Breast epithelium (tissue), 4 donors: ENCODE measurements at places on chromosomes 13 and 19.

GRCh38 chr19:17711851-17712250 is 7.4 kb upstream of the MAP1S start:
- no peaks in the 10 kb centered on the region for H3K36me3 ChIP-seq
- no peak for DNase-seq
- no peak overlapping the region for H3K4me3 ChIP-seq
- no peaks in the 10 kb centered on the region for H3K4me1 ChIP-seq
- no peaks in the 10 kb centered on the region for H3K27me3 ChIP-seq

DNA sequence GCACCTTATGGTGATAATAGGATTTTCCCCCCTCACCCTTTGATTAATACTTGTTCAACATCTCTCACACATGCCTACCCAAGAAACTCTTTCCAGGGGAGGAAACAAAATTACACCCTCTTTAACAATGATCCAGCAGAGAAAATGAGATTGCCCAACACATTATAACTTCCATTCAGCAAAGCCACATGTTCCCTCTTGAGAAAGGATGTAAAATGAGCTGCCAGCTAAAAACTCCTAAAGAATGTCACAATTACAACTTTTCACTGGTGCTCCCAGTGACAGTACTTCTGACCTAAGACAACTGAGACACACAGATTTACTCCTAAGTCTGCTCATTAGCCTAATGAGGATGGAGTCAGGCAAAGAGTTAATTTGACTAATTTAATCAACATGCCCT is 621.4 kb downstream of the DIAPH3 start:
- H3K36me3 ChIP-seq = no peaks in the 10 kb centered on the region
- no peaks in the 10 kb centered on the region for H3K27me3 ChIP-seq
- no peak overlapping the region for H3K27ac ChIP-seq
- DNase-seq = no peak

DNA sequence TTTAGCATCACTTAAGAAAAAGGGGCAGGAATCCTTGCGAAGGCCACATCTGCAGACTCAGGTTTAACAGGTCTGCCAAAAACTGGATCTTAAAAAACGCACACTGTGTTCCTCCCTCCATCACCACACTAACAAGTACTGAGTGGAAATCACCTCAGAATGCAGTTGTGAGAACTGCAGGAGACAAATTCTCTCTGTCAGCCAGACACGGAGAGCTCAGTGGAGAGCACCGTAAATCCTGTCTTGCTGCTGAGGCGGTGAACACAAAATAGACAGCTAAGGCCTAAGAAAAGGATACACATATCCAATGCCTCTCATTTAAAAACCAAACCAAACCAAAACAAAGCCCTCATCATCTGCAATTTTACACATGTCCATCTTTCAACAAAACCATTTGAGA is 1287.6 kb downstream of the EFNB2 start:
- no peak overlapping the region for H3K27ac ChIP-seq
- H3K4me1 ChIP-seq = no peaks in the 10 kb centered on the region
- DNase-seq = no peak
- no peak overlapping the region for H3K4me3 ChIP-seq
- H3K36me3 ChIP-seq = no peaks in the 10 kb centered on the region

GRCh38 chr13:54175466-54175865 is 1146.9 kb downstream of the OLFM4 start:
- H3K27ac ChIP-seq = no peak overlapping the region
- no peaks in the 10 kb centered on the region for H3K36me3 ChIP-seq
- no peak for DNase-seq
- H3K4me3 ChIP-seq = no peak overlapping the region

- H3K4me3 ChIP-seq = no peak overlapping the region
- H3K27ac ChIP-seq = no peak overlapping the region
- H3K36me3 ChIP-seq = no peaks in the 10 kb centered on the region
- DNase-seq = no peak
- no peaks in the 10 kb centered on the region for H3K4me1 ChIP-seq
Observed at GRCh38 chr13:111876506-111876905, 190.4 kb upstream of the SOX1 start.

- H3K4me3 ChIP-seq = no peak overlapping the region
- no peaks in the 10 kb centered on the region for H3K36me3 ChIP-seq
Observed at GRCh38 chr19:33667881-33668280, 46.1 kb downstream of the CHST8 start.

DNA sequence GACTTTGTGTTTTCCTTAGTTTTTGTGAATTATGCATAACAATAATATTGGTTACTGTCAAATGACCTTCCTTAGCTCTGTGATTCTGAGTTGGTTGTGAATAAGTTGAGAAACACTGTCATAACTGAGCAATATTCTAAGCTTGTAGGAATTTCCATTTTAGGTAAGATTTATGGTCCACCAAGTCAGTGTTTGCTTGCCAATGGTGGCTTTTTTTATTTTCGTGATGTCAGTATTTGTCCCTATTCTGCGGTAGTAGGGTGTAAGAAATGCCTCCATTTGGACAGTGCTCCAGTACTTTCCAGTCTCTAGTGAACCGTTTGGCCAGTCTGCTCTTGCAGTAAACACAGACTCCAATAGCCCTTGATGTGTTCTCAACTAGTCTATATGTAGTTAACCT is 94.7 kb downstream of the FRY start:
- DNase-seq = no peak
- H3K27ac ChIP-seq = peak overlapping the region; percentile 74
- no peaks in the 10 kb centered on the region for H3K27me3 ChIP-seq
- no peaks in the 10 kb centered on the region for H3K4me1 ChIP-seq
- H3K4me3 ChIP-seq = no peak overlapping the region

GRCh38 chr19:18484992-18485391 is 36.9 kb downstream of the ELL start:
- H3K4me3 ChIP-seq = no peak overlapping the region
- peaks cover 55% of the 10 kb centered on the region for H3K4me1 ChIP-seq
- no peaks in the 10 kb centered on the region for H3K36me3 ChIP-seq
- no peak overlapping the region for H3K27ac ChIP-seq
- no peak for DNase-seq
- H3K27me3 ChIP-seq = no peaks in the 10 kb centered on the region

DNA sequence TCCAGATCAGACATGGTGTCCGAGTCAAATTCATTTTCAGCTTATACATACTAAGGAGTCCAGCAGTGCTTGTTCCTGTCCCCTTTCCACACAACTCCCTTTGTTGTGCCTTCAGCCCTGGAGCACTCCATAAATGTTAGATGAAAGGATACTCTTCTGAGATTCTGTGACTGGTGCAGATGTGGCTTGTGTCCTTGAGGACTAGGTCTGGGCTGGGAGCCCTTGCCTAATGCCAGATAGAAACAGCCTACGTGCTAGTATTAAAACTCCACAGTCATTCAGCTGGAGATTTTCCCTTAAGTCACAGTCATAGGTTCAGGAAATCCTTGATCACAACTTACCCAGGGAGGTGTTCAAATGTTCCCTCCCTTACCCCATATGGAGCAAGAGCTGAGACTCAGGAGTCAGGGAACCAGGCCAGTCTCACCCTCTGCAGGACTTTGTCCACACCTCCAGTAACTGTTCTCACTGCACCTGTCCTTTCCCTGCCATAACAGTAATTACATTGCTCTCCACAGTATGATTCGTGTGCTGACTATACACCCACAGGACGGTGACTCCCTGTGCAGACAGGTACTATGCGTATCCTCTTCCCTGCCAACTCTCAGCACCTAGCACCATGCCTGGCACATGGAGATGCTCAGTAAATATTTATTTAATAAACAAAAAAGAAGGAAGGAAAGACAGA is 15.5 kb upstream of the SERPINE3 start:
- H3K4me1 ChIP-seq = no peaks in the 10 kb centered on the region
- H3K27ac ChIP-seq = no peak overlapping the region
- H3K27me3 ChIP-seq = no peaks in the 10 kb centered on the region

GRCh38 chr13:40613192-40613818 is 53.1 kb downstream of the FOXO1 start:
- H3K27me3 ChIP-seq = no peaks in the 10 kb centered on the region
- H3K27ac ChIP-seq = peak overlapping the region; percentile 62

DNA sequence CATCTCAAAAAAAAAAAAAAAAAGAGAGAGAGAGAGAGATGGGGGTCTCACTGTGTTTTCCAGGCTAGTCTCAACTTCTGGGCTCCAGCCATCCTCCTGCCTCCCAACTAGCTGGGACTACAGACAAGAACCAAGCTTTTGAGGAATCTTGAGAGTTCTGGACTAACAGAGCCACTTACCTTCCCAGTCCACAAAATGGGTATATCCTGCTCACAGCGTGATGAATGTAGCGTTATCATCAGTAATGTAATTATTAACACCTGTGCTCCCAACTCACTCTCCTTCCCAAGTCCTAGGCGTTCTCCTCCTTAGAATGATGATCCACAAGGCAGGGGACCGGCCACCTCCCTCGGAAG is 4.6 kb upstream of the NANOS3 start:
- peak overlapping the region; percentile 69 for H3K4me3 ChIP-seq
- DNase-seq = no peak
- no peak overlapping the region for H3K27ac ChIP-seq
- H3K36me3 ChIP-seq = no peaks in the 10 kb centered on the region
- H3K4me1 ChIP-seq = no peaks in the 10 kb centered on the region

DNA sequence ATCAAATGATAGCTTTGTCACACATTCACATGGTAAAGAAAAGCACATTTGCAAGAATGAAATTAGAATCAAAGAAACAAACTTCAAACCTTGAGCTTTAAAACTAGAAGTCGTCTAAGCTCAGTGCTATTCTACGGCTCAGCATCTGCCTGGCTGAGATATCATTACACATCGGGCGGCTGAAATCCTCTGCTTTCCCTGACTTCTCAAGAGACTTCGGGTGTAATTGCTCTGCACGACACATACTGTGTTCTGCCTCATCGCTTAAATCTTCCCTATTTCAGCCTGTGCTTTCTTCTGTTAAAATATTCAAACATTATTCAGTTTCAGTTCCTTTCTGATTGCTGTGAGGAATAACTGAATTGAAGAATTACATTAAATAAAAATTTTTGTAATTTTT is 265.3 kb downstream of the NALCN start:
- H3K27me3 ChIP-seq = no peaks in the 10 kb centered on the region
- no peak for DNase-seq
- H3K4me3 ChIP-seq = no peak overlapping the region

DNA sequence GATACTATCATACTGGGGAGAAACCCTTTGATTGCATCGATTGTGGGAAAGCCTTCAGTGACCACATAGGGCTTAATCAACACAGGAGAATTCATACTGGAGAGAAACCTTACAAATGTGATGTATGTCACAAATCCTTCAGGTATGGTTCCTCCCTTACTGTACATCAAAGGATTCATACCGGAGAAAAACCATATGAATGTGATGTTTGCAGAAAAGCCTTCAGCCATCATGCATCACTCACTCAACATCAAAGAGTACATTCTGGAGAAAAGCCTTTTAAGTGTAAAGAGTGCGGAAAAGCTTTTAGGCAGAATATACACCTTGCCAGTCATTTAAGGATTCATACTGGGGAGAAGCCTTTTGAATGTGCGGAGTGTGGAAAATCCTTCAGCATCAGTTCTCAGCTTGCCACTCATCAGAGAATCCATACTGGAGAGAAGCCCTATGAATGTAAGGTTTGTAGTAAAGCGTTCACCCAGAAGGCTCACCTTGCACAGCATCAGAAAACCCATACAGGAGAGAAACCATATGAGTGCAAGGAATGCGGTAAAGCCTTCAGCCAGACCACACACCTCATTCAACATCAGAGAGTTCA is 12.9 kb upstream of the ZNF470 start:
- no peak overlapping the region for H3K27ac ChIP-seq
- DNase-seq = no peak
- no peaks in the 10 kb centered on the region for H3K4me1 ChIP-seq
- no peaks in the 10 kb centered on the region for H3K27me3 ChIP-seq
- H3K4me3 ChIP-seq = peak overlapping the region; percentile 19

GRCh38 chr13:75393839-75394520 is 88.0 kb downstream of the TBC1D4 start:
- H3K27ac ChIP-seq = no peak overlapping the region
- DNase-seq = no peak
- H3K4me3 ChIP-seq = no peak overlapping the region
- H3K27me3 ChIP-seq = no peaks in the 10 kb centered on the region
- no peaks in the 10 kb centered on the region for H3K4me1 ChIP-seq

GRCh38 chr19:6214881-6215541 is 64.8 kb downstream of the MLLT1 start:
- H3K27ac ChIP-seq = no peak overlapping the region
- H3K36me3 ChIP-seq = peaks cover 7% of the 10 kb centered on the region
- H3K27me3 ChIP-seq = no peaks in the 10 kb centered on the region
- H3K4me3 ChIP-seq = no peak overlapping the region

DNA sequence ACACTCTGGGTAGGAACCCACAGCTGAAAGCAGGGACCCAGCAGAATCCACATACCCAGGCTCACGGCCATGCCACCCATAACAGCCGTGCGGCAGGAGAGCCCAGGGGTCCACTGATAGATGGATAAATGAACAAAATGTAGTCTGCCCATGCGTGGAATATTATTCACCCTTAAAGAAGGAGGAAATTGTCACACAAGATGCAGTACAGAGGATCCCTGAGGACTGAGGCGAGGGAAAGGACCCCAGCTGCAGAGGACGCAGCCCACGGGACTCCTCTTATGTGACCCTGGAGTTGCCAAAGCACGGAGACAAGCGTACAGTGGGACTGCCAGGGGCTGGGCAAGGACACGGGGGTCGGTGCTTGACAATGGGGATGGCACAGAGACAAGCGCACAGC is 10.7 kb downstream of the GRTP1 start:
- no peak overlapping the region for H3K4me3 ChIP-seq
- DNase-seq = no peak
- H3K4me1 ChIP-seq = no peaks in the 10 kb centered on the region

DNA sequence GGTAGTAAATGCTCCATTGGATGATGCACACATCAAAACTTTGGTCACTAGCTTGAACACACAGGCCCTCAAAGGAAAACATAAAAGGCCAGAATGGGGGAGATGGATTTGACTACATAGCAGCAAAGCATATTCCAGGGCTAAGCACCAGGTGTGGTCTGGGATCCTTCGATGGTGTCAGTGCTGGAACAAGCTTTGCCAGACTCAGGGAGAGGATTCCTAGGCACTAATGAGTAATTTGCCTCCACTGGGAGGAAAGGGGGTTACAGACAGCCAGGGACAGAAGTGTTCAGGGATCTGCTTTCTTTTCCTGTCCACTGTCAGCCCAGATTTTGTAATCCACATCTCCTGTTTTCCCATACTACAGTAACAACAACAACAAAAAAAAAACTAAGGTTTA is 157.2 kb upstream of the OBI1 start:
- H3K27ac ChIP-seq = no peak overlapping the region
- H3K4me3 ChIP-seq = no peak overlapping the region
- no peaks in the 10 kb centered on the region for H3K4me1 ChIP-seq
- H3K27me3 ChIP-seq = no peaks in the 10 kb centered on the region
- H3K36me3 ChIP-seq = no peaks in the 10 kb centered on the region
- no peak for DNase-seq

DNA sequence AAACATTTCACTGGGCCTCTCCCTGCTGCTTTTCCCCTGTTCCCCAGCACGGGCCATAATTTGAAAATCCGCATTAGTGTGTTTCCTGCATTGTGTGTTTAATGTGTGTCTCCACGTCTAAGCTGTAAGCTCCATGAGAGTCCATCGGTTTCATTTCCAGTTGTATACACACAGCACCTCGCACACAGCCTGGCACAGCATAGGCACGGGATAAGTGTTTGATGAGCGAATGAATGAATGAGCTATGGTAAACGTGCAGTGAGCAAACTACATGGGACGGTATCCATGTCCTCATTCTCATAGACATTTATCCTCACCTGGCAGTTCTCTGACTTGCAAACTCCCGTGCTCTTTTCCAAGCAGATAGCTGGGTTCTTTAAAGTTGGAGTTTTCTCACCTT is 106.1 kb downstream of the RAB20 start:
- H3K4me3 ChIP-seq = no peak overlapping the region
- no peaks in the 10 kb centered on the region for H3K27me3 ChIP-seq
- no peak for DNase-seq
- no peak overlapping the region for H3K27ac ChIP-seq
- H3K4me1 ChIP-seq = no peaks in the 10 kb centered on the region
